ENCODE measurements at places on chromosomes 7 and 10.

- DNase-seq = no peak
Measured at GRCh38 chr10:120828763-120829319, 22.3 kb upstream of the WDR11 start.

DNA sequence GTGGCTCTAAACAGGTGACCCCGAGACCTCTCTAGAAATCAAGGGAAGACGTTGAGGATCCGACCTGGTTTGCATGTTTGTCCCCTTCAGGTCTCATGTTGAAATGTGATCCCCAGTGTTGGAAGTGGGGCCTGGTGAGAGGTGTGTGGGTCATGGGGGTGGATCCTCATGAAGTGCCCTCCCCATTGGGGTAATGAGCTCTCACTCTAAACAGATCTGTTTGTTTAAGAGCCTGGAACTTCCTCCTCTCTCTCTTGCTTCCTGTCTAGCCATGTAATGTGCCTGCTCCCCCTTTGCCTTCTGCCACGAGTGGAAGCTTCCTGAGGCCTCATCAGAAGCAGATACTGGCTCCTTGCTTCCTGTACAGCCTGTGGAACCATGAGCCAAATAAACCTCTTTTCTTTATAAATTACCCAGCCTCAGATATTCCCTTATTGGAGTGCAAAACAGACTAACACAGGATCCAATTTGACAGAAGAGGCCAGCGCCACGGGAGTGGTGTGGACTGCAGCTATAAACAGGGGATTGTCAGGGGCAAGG is 10.8 kb upstream of the POLM start:
- no peak for DNase-seq

DNA sequence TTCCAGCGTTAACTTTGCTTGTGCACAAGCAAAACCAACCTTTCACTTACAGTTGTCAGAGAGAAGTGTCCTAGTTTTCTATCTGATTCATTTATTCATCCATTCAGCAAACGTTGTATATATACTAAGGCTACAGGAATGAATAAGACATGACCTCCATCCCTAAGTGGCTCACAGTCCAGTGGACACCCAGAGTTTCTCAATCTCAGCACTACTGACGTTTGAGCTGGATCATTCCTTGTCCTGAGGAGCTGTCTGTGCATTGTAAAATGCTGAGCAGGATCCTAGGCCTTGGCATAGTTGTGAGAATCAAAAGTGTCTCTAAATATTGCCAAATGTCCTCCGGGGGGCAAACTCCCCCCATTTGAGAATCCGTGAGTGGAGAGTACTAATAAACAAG is 166.7 kb upstream of the PRKCQ start:
- no peak for DNase-seq

DNA sequence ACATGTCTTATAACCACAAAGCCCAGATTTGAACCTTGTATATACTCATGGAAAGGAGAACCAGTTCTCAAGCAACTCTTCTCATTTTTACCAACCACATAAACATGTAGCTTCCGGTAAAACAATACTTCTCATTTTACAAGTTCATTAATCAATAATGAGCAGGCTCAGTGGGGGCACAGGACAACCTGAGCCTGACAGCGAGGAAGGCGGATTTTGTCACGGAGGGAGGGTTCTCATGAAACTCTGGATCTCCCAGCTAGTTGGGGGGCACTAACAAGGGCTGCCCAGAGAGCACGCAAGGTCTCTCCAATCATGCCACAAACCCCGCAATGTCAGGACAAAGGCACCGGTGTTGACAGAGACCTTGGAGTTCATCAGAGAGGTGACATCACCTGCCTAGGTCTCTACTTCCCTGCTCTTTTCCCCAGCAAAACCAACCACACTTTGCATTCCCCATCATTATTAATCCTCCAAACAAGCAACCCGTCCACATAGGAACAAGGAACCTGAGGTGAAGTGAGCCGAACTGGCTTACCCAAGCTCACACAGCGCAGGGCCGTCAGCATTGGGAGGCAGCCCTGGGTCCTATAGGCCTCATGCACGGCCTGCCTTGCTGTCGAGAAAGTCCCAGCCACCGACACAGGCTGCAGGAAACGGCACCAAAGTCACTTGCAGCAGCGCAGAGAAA is 192.1 kb upstream of the KLF14 start:
- no peak for DNase-seq

- DNase-seq = no peak
Measured at GRCh38 chr7:7324698-7325097, 142.4 kb downstream of the C1GALT1 start.

- DNase-seq = peak; percentile 17
Measured at GRCh38 chr7:100604028-100604975, 2.1 kb downstream of the PCOLCE start.

Data from NCI-H1048 (cell line).